HuH-7.5 (cell line): ENCODE measurements at places on chromosomes 13 and 19.

DNA sequence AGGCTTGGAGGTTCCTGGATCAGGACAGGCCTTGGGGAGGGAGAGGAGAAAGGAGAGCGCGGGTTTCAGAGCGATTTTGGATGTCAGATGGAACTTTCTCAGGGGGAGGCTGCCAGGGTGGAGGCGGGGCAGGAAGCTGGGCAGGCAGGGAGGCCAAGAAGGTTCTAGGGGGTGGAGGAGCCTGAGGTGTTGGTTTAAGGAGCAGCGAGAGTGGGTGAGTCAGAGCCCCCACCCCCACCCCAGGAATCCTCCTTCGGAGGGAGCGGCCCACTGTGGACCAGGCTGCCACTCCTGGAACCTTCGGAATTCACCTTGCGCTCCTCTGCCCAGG is 15.9 kb upstream of the NOP53 start:
- DNase-seq, result peak; percentile 21

DNA sequence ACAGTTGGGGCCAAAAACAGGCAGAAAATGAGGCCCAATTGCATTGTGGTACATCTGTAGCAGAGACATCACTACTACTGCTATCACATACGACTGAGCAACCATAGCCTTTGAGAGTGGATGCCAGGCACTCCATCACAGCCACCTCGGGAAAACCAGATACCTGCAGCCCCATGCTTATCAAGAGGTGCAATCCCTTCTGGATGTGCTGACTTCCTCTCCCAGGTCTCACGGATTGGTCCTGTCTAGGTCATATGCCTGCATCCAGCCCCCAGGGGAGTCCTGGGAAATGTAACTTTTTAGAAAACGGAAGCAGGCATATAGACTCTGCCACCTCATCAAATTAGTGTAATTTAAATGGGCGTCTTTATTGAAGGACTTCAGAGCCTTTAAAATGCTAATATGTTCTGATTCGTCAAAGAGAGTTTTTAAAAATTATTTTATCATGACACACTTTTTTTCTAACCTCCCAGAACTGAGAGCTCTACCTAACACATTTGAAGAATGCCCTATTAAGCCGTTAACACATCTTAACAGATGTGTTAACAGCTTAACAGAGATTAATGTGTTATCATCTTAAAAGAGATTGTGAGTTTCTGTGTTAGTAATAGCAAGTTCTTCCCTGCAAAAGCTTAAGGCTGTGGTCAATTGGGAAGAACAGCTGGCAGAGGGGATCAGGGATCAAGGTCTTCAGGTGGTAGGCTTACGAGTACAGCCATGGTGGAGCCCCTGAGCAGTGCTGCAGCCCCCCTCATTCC is 63.9 kb downstream of the DLEU7 start:
- no peak for DNase-seq

DNA sequence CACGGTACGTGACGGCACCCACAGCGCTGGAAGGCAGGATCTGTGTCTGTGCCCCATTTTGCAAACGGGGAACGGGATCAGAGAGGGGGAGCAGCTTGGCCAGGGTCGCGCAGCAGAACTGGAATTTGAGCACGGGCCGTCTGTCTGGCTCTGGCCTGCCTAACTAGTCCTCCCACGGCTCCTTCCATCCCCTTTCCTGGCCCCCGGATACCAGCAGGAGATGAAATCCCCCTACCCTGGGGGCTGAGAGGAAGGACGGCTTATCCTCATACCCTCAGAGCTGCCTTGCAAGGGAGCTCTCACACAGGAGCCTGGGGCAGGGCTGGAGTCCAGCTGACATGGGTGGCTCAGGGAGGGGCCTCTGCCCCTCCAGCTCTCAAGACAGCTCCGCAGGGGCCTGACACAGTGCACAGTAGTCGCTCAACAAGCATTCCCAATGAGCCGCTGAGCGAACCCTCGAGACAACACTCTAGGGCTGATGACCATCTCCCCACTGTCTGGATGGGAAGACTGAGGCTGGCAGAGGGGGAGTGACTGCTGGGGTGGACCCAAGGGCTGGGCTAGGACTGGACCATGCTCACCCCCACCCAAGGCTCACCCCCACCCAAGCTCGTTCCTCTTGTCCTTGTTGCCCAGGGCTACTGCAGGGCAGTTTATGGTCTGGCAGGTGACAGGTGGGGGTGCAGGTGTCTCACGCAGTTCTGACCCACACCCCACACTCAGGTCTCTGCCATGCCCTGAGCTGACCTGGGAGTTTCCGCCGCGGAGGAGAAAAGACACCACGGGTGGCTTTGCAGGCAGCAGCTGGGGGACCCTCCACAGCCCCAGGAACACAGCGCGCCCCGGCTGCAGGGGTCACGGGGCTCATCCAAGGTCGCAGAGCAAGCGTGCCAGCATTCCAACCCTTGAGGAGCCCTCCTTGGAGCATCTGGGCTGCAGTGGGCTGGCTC is 4.0 kb downstream of the ZBTB7A start:
- DNase-seq, result no peak

- peak; percentile 4 for DNase-seq
These were observed 42.1 kb downstream of the NAA16 start for GRCh38 chr13:41352935-41353840.

- no peak for DNase-seq
These were observed 1.6 kb downstream of the GPC5 start for GRCh38 chr13:91400063-91400399.

DNA sequence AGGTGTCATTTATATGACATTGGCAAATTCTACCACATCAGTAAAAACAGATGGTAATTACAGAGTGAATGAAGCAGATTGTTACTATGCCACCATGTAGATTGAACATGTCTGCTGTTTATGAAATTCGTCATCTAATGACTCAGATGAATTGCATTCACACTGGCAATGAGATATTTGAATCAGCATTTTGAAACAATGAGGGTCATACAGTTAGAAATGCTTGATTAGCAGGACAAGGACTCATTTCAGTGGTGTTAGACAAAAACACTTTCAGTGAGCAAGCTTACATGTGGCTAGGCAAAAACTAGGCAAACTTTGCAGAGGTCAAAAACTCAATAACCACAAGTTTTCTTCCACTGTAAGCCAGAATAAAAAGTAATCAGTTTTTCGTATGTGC is 1165.0 kb downstream of the SLITRK1 start:
- DNase-seq, result no peak
